ENCODE measurements at places on chromosomes 6 and 20. TPM values are rescaled to one million over a fixed set of nuclear protein-coding genes. Genes with fewer than 3 reads are reported as not detected.

Gene PRRT1
- 17.7 TPM for polyA plus RNA-seq

Gene TRERF1
- 9.4 TPM for polyA plus RNA-seq

Gene COL12A1
- 46.0 TPM for polyA plus RNA-seq

Gene XKR7
- polyA plus RNA-seq: 7.9 TPM

Gene APOBEC2
- polyA plus RNA-seq: 0.44 TPM

Gene SYNE1
- 84.4 TPM for polyA plus RNA-seq

Gene SRSF6
- polyA plus RNA-seq: 247 TPM

Gene TP53TG5
- 1.7 TPM for polyA plus RNA-seq

Gene SLC32A1
- polyA plus RNA-seq: 51.5 TPM

Gene HLA-F
- 6.8 TPM for polyA plus RNA-seq

Gene DNMT3B
- polyA plus RNA-seq: 5.2 TPM

Gene EMILIN3
- polyA plus RNA-seq: 9.9 TPM

Gene SOBP
- 44.6 TPM for polyA plus RNA-seq

Gene C20orf202
- 0.92 TPM for polyA plus RNA-seq

Gene PLCG1
- polyA plus RNA-seq: 148 TPM

Gene ZBTB22
- 25.4 TPM for polyA plus RNA-seq

Gene DSP
- polyA plus RNA-seq: 8.4 TPM

Gene TPD52L1
- polyA plus RNA-seq: 16.5 TPM

Gene LRRN4
- 1.0 TPM for polyA plus RNA-seq

Gene MYLK2
- polyA plus RNA-seq: 5.1 TPM

Gene RIPOR2
- polyA plus RNA-seq: 25.0 TPM
